ENCODE measurements at places on chromosomes 7 and 10.

- DNase-seq, result no peak
Measured at GRCh38 chr7:25143763-25144162, 18.7 kb upstream of the CYCS start.

DNA sequence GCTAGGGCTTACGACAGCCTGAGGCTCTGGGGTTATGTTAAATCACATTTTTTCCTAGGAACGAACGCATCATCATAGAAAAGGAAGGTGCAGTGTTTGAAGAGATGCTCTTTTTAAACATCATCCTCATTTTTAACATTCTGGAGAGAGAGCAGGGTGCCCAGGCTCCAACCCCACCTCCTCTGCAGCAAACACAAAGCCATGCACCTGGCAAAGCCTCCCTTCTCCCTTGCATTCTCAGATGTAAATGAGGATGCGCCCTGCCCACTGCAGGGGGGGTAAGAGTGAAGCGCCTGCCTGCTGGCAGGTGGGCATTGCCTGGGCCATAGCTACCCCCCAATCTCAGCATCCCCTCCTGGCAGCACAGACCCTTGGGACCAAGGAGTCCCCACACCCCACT, 92.4 kb downstream of the PTPRN2 start:
- no peak for DNase-seq

- no peak for DNase-seq
Measured at GRCh38 chr7:45869426-45869825, 3.5 kb downstream of the CCDC201 start.

DNA sequence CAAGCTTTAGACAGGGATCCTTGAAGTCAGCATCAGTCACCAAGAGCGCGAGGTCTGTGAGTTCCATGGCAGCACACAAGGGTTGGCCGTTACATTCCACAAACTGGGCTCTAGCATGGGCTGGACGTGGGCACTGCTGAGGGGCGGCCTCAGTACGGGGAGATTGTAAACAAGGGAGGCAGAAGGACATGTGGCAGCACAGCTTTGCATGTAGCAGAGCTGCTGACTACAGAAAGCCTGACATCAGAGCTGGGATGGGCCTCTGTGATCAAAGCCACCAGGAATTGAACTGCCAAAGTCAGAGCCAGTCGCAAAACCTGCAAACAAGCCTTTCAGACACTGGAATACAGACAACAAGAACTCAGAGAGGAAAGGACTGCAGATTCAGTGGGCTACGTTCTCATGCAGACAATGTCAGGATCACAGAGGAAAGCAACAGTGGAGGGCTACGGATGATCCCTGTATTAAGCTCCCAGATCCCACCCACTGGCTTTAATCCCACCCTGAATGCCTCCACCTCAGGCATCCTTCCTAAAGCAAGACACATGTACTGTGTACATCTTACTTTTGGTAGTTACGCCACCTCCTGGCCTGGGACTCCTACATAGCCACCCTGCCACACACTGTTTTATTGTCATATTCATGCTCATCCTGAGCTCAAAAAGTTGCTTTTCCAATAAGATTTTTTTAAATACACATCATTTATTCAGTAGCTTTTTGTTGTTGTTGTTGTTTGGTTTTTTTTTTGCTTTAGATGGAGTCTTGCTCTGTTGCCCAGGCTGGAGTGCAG, 291.1 kb upstream of the IMMP2L start:
- DNase-seq, result no peak

GRCh38 chr7:70432567-70433001, 699.4 kb upstream of the GALNT17 start:
- no peak for DNase-seq

DNA sequence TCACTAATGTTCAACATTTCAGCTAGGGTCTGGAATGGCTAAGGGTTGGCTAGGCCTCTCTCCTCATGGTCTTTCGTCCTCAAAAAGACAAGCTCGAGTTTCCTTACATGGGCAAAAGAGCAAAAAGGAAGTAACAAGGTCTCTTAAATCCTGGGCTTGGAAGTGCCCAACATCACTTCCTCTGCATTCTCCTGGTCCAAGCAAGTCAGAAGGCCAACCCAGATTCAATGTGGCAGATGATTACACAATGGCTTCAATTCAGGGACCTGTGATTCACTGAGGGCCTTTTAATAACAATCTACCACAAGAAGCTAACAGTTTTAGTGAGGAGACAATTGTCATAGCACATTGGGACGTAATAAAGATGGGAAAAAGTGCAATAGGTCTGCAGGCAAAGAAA, 4.4 kb upstream of the NUP205 start:
- DNase-seq, result no peak

- no peak for DNase-seq
Measured at GRCh38 chr7:25014756-25015155, 34.8 kb upstream of the OSBPL3 start.

GRCh38 chr7:92246360-92247101, 757 bp downstream of the ANKIB1 start:
- DNase-seq, result peak; percentile 10

DNA sequence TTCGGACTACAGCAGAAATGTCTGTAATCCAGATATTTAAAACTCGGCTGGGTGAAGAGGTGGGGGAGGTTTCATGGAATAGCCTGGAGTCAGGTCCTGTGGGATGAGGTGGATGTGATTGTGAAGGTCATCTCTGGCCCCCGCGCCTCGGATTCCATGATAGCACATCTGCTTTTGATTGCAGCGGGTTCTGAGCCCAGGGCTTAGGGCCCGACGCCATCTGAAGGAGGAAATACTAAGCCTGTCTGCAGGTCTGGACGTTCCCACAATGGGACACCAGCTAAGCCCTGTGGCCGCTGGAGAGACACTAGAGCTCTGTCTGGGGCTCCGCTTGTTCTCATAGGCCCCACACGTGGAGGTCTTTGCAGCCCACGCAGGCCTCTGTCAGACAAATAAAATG, 328.7 kb downstream of the CXCL12 start:
- no peak for DNase-seq

DNA sequence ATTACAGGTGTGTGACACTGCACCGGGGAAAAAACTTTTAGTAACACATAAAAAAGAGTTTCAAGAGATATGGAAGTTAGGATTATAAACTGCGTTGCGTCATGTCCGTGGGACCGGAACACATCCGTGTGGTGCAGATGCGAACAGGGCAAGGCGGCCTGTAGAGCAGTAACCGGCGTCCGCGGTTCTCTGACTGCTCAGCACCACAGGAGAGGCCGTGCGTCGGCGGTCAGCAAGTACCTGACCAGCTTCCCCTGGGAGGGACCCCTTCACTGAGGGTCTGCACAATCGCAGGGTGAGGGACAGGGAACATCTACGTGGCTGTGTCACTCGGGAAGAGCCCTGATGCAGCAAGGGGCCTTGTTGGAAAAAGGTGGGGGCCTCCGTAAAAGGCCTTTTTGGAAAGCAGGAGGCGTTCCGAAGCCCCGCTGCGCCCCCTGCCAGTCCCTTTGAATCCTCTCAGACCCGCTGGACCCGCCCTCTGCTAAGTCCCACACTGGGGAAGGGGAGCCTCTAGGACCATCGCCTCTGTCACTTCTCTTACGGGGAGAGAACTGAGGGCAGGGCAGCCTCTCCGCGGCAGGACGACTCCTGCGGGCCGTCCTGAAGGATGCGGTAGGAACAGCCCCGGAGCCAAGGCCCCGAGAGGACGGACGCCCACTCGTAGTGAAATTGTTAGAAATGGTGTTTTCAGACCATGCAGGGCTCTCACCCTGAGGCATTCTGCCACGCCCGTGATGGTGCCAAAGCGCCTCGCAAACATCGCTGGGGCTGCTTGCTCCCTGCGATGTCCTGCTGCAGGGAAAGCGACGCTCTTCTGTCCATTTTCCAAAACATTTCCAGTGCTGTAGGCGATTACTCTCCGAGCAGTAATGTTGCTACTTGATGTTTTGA, 771.6 kb upstream of the COBL start:
- no peak for DNase-seq

DNA sequence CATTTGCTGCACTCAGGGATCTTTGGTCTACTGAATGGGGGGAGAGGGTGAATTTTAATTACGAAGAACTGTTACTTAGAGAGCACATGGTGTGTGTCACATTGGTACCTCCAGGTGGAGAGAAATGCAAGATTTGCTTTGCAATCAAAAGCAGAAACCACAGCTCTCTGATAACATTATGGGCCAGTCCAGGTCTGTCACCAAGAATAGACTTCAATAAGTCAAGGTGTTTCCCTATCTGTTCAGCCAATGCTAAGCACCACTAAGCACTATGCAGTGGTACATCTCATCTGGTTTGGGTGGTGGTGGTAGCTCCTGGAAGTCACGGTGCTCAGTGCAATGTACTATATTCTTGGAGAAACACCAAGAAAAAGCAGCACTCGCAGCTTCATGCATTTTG, 119.6 kb upstream of the AFAP1L2 start:
- DNase-seq, result no peak

- no peak for DNase-seq
Measured at GRCh38 chr10:129678186-129678585, 211.1 kb downstream of the MGMT start.

GRCh38 chr7:90536449-90536848, 59.7 kb upstream of the CDK14 start:
- DNase-seq, result no peak

DNA sequence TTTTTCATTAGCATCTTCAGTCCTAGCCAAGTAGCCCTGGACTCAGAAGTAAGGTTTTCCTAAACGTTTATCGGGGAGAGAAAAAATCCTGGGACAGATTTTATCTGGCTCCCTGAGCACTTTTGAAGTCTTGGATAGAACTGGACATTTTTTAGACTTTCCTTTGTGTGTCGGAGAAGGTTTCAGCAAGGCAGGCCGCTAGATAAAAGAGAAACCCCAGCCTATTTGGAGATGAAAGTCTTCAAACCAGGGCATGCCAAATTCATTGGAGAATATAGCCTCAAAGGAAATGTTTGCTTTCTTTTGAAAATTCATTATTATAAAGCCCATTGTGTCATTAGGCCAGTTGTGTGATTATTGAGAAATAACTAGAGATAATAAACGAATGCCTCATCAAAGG, 228.1 kb downstream of the BAMBI start:
- no peak for DNase-seq

- no peak for DNase-seq
Measured at GRCh38 chr10:128867210-128867609, 599.8 kb upstream of the MGMT start.

GRCh38 chr7:41446606-41447449, 256.1 kb downstream of the INHBA start:
- DNase-seq, result no peak

DNA sequence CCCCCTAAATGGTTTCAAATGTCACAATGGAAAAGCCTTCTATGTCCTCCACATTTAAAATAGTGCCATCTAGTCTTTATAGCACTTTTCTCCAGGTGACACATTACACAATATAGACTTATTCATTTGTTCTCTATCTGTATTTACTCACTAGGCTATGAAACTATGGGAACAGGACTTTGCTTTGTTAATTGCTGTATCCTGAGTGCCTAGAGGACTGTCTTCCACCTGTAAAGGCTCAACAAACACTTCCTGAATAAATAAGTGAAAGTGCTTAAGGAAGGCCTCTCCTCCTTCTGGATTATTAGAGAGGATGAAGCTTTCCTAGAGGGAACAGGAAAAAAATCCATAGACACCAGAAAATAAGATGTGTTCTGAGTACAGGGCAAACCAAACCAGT, 397.6 kb upstream of the LRRN3 start:
- no peak for DNase-seq

DNA sequence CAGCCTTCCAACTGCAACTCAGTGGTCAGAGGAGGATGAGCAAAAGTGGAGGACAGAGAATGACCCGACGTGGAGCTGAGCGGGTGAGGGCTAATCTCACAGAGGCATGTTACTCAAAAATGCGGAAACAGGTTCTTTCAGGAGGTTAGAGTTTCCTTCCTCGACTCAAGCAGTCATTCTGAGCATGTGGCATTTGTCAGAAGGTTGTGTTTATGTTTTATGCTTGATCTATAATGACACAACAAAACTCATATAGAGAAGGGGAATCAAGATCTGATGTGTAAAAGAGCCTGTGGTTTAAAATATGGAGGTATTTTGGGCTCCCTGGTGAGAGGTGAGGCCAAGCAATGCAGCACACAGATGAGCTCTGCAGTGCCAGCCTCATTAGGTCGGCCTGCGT, 311.4 kb downstream of the ADARB2 start:
- no peak for DNase-seq

DNA sequence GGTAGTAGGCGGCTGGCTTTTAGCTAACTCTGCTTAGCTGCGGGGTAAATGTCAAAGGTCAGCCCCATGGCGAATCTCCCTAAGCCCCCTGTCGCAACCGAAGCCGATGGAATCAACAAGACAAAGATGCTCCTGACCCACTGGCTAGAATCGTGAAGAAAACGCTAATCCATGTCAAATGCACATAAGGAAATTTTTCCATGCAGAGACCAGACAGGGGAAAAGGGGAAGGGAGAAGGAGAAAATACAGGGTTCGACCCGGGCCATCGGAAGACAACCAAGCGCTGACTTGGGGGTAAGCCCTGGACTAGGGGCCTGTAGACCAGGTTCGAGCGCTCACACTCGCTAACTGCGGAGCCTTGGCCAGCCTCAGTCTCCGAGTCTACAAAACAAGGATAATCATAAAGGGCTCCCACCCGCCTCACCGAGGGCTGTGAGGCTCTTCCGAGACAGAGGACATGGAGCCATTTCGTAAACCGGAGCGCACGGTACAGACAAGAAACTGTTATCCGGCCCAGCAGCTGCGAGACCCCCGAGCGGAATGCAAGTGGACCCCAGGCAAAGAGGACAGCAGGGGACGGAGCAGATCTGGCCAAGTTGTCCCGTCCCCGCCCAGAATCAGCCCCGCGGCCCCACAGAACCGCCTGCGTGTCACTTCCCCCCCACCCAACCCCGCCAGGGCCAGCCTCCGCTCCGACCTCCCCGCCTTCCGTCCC, 507 bp downstream of the SAR1A start:
- no peak for DNase-seq

GRCh38 chr10:17597386-17597785, 19.8 kb downstream of the HACD1 start:
- no peak for DNase-seq
